Suprapubic skin (tissue), 4 donors: ENCODE measurements at places on chromosomes 1 and 21.

DNA sequence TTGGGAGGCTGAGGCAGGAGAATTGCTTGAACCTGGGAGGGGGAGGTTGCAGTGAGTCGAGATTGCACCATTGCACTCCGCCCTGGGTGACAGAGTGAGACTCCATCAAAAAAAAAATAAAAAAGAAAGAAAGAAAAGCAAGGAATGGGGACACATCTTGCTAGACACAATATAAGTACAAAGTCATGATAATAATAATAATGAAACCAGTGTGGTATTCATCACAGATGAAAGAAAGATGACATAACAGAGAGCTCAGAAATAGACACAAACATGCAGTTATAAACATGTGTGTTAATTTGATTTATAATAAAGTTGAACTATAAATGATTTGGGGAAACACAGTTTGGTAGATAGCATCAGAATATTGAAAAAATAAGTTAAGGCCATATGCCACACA, 264.1 kb downstream of the SRGAP2C start:
- DNase-seq: no peak

DNA sequence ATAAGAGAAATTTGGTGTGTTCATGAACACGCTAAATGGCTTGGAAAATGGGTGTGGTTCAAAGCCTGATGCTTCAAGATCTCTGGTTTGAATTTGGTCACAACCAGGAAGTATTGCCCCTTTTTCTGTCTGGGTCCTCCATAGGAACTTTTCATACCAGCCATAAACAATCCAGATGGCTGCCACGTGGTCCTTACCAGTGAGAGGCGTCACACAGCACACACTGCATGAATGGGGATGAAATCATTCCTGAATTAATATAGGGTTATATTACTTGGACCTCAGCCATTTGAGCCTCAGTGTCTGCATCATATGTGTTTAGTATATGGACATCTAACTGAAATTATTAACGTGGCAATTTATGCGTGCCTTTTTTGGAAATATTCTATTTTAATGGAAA, 64.0 kb downstream of the PRRX1 start:
- no peak for DNase-seq

- DNase-seq: no peak
These were observed 2.0 kb downstream of the RPL11 start for GRCh38 chr1:23693599-23693998.

- no peak for DNase-seq
These were observed 132.4 kb downstream of the ROR1 start for GRCh38 chr1:63906047-63906704.

DNA sequence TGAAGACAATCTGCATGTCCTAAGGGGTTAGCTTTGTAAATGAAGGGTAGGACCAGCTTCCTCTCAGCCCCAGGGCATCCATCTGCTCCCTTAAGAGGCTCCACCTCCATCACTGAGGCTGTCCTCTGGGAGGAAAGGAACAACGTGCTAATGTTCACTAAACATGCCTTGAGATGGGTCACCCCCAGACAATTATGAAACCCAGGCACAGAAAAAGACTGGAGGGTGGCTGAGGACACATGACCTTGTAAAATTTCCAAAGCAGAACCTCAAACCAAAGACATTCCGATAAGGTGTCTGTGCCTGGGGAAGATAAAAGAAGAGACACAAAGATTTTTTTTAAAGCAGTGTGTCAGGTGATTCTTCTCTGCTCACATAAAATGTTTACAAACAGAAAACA, 37.6 kb upstream of the ZNF124 start:
- no peak for DNase-seq
